ENCODE measurements at places on chromosomes 7 and 10. TPM values are rescaled to one million over a fixed set of nuclear protein-coding genes. Genes with fewer than 3 reads are reported as not detected.

Gene CYREN
- total RNA-seq, result 59.5 TPM

GRCh38 chr7:156347132-156347531 lies 293.4 kb upstream of the RNF32 start:
- no peak for DNase-seq

- DNase-seq, result peak; percentile 76
Measured at GRCh38 chr7:76364198-76364584, 5.4 kb upstream of the YWHAG start.

Gene PPP1R17
- total RNA-seq, result not detected

GRCh38 chr7:30799976-30800661 lies 28.9 kb downstream of the MINDY4 start:
- no peak for DNase-seq

Gene CARD11
- total RNA-seq, result 27.7 TPM

- peak; percentile 58 for DNase-seq
Measured at GRCh38 chr10:63628526-63629362, 107.5 kb downstream of the REEP3 start.

GRCh38 chr10:33327751-33328150 lies 6.7 kb downstream of the NRP1 start:
- no peak for DNase-seq

DNA sequence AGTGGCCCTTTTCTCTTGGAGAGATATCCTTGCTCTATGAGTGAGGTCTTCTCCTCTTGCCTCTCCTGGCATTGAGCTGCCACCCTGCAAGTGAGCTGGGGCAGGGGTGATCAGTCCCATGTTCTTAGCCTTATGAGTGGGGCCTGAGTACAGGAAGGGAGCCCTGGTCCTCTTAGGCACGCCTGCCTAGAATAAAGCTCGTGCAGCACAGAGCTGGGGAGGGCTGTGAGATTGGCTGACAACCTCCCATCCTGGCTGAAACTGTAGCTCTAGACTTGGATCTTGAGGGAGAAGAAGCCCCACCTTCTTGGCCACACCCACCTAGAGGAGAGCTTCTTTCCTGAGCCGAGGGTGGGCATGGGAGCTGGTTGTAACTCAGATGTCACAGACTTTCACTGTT lies 305.0 kb upstream of the ZNF32 start:
- DNase-seq, result no peak

DNA sequence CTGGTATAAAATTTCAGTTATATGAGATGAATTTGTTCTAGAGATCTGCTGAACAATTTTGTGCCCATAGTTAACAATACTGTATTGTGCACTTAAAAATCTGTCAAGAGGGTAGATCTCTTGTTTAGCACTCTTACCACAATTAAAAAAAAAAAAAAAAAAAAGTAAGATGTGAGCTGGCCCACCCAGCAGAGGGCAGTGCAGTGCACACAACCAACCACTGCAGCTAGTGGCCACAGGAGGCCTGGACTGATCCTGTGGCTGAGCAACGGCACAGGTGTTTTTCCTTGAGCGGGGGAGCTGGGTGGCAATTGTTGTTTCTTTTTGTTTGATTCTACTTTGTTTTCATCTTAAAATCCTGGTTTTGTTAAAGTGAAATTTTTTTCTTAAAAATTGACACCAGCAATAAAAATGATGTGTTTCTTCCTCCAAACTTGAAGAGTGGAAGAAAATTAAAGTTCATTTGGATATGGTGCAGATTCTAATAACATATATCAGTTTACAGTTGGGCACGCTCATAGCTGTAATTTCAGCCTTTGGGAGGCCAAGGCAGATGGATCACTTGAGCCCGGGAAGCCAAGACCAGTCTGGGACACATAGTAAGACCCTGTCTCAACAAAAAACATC lies 171.1 kb upstream of the TBX20 start:
- peak; percentile 16 for DNase-seq

- DNase-seq, result no peak
Measured at GRCh38 chr10:126663328-126663727, 7.2 kb downstream of the C10orf90 start.

Gene MEIG1
- total RNA-seq, result not detected

DNA sequence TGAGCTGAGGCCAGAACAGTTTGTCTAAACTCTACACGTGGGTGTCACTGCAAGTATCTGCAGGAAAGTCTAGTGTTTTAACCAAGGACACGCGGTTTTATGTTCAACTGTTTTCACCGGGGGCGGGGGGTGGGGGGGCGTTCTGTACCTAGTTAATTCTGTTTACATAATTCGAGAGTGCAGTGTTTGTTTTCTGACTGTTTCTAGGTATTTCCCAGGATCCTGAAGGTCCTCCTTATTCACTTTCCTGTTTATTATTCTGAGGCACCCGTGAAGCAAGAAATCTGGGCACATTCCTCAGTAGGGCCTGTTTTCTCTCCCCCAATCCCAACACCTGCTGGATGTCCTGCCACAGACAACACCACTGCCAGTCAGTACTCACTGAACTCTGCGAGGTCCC lies 7.6 kb downstream of the LOXL4 start:
- no peak for DNase-seq

DNA sequence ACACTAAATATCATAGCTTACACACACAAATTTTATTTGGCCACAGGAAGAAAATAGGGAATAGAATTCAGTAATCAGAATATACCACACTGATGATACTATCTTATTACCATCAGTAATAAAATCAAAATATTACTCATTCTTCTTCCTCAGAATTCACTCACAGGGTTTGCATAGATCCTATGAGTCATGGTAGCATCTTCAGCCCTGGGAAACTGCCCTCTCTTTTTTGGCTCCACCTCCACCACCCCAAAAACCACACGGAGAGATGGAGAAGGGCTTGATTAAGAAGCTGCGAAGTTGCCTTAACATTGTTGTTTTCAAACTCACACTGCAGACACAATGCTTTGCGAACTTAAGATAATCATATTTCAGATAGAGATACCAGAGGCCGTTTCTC lies 154.1 kb upstream of the AHR start:
- DNase-seq, result peak; percentile 35

DNA sequence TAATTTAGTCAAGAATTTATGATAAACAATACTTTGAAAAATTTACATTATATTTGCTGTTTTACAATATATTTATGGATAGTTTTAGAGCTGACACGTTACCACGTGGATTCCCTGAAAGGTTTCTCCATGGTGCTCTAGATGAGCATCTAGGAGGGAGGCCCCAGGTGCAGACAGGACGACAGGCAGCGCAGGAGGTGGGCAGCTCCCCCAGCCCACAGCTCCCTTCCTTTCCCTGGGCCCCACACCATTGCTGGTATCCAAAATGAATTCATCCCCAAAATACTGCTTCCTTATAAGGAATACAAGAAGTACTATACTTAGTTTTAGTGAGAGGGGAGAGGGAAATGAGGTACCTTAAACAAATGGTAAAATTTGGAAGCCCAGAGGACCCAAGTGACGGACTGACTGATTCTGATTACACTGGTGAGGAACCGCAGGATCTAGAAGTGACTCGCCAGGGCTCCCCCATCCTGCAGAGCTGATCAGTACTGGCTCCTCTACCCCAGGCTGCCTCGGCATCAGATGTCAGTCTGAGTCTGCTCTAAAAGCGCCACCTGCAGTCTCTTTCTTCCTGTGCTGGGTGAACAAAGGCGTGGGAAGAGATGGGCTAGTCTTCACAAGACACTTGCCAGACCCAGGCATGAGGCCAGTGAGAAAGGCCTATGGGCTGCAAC lies 89.2 kb downstream of the DLG5 start:
- DNase-seq, result no peak

Gene GIMAP5
- not detected for total RNA-seq

DNA sequence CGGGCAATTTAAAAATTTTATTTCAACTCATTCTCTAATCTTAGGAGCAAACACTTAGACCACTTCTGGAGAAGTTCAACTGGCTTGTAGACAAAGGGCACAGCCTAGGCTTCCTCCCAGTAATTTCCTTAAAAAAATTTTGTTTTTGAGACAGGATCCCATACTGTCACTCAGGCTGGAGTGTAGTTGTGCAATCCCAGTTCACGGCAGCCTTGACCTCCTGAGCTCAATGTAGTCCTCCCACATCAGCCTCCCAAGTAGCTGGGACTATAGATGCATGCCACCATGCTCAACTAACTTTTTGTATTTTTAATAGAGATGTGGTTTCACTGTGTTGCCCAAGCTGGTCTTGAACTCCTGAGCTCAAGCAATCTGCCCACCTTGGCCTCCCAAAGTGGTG lies 38.4 kb downstream of the BAMBI start:
- DNase-seq, result no peak

Gene ANKRD16
- total RNA-seq, result 5.7 TPM

GRCh38 chr7:131557652-131558385 lies 1.4 kb upstream of the PODXL start:
- no peak for DNase-seq

- DNase-seq, result no peak
Measured at GRCh38 chr7:32218154-32218467, 147.9 kb upstream of the PDE1C start.

- DNase-seq, result no peak
Measured at GRCh38 chr7:77778535-77778934, 19.7 kb downstream of the TMEM60 start.

- DNase-seq, result no peak
Measured at GRCh38 chr10:92695679-92696605, 6.2 kb downstream of the HHEX start.

Gene PALD1
- total RNA-seq, result 0.07 TPM

GRCh38 chr7:98249106-98249505 lies 2.9 kb downstream of the TECPR1 start:
- DNase-seq, result no peak

DNA sequence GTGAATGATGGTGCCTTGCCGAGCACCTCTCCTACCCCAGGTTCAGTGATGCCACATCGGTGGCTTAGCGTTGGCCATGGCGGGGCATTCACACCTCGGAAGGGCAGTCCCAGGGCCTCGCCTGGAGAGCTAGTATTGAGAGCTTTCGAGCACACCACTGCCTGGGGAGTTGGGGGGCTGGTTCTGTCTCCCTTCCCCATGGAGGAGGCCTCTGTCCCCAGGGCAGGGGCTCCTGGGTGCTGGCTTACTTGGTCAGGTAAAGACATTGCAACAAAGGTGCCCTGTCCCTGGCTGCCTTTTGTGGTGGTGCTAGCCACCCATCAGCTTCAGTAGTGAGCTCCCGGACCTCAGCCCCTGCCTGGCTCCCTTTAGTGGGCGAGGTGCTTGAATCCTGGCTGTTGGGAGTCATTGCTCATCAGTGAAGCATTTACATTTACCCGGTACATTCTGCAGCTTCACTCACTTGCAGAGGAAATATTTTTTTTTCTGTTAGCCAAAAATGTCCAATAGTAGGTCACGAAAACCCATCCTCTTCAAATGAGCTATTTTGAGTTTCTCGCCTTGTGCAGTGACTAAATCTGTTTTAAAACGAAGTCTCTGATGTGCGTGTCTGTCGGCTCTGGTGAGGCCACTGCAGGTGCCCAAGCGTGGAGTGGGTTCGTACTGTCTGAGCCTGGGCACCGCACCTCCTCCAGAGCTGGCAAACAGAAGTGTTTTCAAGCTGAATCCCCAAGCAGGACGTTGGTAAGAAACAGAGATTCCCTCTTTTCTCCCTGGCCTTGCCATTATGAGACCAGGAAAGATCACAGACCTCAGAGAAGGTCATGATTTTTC lies 95.5 kb downstream of the INPP5A start:
- DNase-seq, result no peak

Gene RBM33
- 23.0 TPM for total RNA-seq

Gene AKR1C2
- total RNA-seq, result 8.6 TPM

All from foreskin keratinocyte (primary cell).